ENCODE measurements at places on chromosomes 11 and 22.

DNA sequence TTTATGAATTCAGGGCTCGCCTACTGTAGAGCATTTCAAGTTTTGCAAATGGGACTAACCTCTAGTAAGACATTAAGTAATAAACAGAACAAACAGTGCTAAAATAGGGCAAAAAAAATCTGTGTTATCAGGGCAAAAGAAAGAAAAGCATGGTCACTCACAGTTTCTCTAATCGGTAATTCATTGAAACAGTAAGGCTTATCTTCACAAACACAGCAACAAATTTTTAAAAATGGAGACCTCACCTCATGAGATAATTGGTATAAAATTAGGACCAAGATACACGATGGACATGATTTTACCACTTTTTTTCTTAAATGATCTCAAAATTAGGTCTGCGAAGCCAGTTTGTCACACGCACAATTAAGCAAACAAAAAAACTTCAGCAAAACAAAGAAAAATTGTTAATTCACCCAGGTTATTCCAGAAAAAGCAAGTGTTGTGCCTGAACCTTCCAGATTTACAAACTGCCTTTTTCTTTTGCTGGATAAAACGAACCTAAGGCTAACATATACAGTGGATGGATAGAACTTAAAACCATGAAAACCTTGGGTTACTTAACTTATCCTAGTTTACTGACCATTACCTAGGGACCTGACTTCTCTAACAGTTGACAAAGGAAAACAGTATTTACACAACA, 1.4 kb downstream of the TMEM123 start:
- DNase-seq = no peak

DNA sequence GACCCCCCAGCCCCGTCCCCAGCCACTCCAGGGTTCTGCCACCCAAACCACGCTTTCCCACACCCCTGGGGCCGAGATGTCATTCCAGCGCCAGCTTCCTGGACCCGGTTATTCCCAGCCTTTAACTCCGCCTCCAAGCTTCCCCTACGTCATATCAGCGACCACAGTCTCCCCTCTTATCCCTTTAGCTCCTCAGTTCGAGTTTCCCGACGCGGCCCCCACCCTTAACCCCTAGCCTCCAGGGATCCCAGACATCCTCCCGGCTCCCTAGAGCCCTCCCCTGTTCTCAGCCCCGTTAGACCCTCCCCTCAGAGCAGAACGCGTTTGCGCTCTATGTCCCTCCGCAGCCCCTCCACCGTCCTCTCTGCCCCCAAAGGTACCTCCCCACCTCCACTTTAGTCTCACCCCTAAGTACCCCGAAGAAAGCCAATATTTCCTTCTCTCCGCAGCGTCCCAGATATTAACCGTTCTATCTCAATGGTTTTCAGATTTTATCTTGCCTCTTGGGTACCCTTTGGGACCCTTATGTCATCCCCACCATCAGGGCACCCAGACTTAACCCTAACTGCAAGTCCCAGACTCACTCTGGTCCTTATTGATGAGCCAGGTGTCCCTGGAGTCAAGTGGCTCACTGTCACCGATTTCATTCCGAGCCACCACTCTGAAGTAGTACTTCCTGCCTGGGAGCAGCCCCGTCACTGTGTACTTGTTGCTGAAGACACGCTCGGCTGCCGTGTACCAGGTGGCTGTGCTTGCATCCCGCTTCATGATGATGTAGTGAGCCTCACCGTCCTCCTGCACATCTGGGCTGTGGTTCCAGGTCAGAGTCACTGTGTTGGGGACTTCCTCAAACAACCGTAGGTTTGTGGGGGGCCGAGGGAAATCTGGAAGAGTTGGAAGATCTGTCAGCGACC, 8.0 kb downstream of the TMEM86A start:
- no peak for DNase-seq

DNA sequence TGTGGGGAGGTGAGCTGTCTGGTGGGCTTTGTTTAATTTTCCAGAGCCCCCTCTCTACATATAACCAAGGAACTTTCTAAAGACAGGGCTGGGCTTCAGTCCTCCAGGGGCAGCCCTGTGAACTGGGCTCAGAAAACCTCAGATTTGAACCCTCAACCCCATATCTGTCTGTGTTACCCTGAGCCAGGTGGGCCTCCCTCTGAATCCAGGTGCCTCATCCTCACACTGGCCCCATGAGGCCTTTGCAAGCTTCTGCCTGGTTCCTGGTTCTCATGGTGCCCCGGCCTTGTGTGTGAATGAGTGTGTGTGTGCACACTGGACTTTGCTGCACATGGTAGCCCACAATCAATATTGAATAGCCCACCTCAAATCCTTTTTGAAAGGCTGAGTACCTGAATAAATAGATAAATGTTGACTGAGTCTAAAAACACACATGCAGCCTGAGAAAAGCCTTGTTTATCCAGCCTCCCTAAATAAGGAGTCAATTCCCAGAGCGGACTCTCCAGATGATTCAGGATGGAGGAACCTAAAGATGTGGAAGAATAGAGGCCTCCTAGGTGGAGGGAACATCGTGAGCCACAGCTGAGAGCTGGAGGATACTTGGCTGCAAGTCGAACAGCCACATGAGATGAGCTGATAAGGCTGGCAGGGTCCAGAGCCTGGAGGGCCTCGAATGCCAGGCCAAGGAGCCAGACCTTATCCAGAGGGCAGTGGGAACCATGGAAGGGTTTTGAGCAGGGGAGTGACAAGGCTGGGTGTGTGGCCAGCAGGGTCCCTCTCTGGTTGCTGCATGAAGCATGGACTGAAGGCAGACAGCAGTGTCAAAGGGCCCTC, 28.1 kb upstream of the P2RY2 start:
- no peak for DNase-seq

GRCh38 chr11:40602866-40603552, 856.4 kb downstream of the LRRC4C start:
- no peak for DNase-seq

- DNase-seq = no peak
Measured at GRCh38 chr11:84909740-84910139, 717.4 kb downstream of the DLG2 start.

GRCh38 chr11:102831128-102831488, 12.3 kb downstream of the MMP3 start:
- DNase-seq = no peak

DNA sequence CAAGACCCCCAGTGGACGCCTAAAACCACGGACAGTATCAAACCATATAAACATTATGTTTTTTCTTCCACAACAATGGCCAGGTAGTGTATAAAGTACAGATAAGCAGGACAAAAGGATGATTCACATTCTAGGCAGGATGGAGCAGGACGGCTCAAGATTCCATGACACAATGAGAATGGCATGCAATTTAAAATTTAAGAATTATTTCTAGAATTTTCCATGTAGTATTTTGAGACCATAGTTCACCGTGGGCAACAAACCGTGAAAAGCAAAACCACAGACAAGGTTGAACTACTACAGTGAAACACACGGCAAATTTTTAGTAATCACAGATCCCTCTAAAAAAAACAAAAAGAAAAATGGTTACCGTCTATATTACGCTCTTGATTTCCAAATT, 7.5 kb downstream of the NARS2 start:
- DNase-seq = no peak

DNA sequence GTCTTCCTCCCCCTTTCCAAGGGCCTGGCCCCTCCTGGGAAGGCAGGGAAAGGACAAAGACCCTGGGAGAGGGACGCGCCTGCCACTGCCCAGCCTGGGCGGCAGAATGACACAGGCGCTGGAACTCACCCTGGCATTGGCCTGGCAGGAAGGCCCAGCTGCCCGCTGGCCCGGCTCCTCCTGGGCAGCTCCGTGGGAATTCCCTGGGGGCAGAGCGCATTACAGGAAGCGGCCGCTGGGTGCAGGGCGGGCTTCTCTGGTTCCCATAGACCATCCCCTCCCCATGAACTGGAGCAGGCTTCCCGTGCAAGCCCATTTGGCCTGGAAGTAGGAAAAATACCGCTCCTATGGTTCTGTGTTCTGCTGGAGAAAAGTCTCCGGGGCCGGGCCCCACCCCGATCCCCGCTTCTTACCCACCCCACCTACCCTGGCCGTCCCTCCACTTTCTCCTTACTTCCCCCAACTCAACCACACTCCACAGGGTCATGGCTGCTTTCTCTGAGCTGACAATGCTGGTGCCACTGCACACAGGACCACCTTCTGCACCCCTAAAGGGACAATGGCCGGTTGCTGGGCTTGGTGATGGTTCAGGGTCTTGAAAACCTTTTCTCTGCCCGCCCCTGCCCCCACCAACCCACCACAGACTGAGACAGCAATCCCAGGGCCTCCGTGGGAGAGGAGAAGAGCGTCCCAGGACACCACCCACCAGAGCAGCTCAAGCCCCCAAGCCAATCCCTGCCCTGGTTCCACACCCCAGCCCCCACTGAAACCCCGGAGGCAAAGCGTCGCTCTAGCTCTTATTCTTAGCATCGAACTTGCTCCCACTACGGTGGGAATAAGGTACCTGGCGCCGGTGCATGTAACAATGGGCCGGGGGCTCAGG, 58.9 kb downstream of the LINC01488 start:
- DNase-seq = no peak

DNA sequence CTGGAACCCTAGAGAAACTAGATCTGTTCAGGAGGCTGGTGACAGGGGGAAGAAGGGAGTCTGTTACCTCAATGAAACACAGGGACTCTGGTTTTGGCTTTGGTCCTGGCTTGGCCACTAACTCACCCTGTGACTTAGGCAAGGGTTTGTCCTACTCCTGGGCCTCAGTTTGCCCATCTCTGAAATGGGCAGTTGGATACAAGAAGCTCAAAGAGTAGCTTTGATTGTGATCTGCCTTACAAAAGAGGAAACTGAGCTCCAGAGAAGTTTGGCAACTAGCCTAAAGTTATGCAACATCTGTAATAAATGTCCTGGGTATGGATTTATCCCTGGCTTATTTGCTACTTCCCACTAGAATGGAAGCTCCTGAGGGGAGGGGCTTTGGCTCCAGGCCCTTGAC, 24.0 kb upstream of the LMO1 start:
- DNase-seq = no peak
